Substantia nigra (tissue), 51 donors: ENCODE measurements at places on chromosomes 5 and 9.

GRCh38 chr5:154369682-154370081, 76.1 kb upstream of the SAP30L start:
- DNase-seq: no peak

DNA sequence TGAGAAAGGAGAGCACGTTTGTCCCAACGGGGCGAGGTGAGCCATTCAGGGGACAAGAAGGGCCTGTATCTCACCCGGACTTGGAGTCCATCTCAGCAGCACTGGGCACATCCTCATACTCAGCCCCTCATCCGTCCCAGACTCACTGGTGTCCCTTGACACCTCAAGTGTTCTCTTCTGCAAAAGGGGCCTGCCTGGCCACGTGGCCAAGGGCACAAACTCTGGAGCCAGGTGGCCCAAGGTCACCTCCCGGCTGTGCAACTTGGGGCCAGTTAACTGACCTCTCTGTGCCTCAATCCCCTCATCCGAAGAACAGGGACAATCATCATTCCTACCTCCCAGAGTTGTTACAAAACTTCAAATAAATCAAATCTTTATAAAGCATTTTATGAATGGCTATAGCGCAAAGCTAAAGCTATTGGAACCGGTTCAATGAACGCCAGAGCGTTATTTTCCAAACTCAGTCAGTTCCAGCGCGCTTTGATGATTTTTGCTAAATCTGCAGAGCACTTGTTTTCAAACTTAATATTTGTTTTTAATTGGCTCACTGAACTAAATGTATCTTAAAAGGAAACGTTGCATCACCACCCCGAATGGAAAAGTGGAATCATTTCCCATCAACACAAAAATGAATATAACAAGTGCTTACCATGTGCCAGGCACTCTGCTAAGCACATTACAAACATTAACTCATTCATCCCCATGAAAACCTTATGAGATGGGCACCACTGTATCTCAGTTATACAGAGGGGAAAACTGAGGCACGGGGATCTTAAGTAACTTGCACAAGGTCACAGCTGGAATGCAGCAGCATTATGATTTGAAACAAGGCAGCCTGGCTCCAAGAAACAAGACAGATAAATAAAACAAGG, 49.3 kb downstream of the DUSP1 start:
- no peak for DNase-seq

DNA sequence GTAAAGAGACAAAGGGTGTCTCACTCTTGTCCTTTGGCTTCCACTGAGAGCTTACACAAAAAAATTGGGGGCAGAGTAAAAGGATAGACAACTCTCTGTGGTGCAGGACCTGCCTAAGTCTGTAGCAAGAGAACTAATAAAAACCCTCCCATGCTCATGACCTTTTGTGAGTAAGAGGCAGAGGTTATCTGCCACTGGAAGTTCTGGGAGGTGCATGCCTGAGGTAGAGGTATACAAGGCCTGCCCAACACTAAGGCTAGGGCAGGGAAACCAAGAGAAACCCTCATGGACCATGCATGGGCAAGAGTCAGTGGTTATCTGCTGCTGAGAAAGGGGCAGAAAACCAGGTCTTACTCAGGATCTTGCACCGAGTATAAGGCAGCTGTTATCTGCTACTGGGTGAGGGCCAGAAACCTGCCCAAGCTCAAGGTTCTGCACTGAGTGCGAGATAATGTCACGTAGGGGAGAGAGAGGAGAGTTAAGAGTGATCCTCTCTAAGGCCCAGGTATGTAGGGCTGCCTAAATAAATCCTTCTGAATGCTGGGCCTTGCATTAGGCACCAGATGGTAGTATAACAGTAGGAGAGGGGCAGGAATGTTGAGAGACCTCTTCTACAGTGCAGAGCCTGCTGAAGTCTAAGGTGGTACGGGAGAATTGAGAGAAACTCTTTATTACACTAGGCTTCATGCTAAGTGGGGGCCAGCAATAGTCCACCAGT, 143.4 kb downstream of the MACROH2A1 start:
- no peak for DNase-seq

DNA sequence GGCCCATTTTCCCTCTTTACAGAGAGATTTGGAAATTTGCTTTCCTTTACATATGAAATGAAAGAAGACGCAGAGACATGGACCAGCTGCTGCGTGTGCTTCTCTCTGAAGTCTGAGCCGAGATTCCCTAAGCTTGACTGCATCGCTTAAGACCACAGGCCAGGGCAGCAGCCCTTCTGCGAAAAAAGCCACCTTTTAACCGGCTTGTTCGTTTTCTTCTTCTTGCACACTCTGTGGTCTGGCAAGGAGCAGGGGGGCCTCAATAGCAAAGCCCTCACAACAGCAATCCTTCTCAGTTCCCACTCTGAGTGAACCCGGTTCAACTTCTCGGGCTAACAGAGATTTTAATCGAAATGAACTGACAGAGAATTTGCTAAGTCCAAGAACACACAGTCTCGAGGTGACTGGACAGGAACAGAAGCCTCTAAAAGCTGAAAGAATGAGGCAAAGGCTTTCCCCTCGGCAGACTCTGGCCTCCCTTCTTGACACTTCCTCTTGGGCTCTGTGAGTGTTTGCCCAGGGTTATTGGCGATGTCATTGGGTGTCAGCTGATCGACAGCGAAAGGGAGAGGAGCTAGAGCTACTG, 512.9 kb upstream of the KLF4 start:
- no peak for DNase-seq

DNA sequence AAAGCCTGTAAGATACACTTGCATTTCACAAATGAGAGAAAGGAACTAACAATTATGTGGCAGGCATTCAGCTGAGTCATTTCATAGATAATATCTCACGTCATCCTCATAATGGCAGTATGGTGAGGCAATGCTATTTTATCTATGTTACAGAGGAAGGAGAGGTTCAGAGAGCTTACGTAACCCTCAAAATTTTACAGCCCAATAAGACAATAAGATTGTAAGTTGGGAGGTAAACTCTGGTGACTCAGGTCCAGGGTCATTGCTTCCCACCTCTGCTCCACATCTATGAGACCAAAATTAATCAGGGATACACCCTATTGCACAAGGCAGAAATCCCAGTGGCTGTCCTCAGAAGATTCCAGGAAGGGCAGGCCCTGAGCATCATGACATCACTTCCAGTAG, 309.7 kb downstream of the NSG2 start:
- no peak for DNase-seq

- no peak for DNase-seq
These were observed 330.0 kb downstream of the PSAT1 start for GRCh38 chr9:78626971-78627370.

DNA sequence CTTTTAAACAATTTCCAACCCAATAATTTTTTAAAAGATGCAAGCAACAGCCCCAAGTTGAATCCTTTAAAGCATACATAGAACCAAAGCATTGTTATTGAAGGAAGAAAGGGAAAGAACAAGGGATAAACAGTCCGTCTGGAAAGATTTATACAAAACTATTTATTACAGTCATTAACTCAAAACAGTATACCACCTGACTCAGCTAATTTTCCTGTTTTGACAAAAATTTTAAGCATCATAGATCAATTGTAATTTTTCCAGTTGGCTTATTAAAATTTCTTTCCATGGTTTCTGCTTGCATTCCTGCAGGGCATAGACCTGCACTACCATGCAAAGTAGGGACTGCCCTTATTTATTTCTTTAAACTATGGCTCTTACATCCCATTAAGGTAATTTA, 29.9 kb downstream of the AP3B1 start:
- no peak for DNase-seq

DNA sequence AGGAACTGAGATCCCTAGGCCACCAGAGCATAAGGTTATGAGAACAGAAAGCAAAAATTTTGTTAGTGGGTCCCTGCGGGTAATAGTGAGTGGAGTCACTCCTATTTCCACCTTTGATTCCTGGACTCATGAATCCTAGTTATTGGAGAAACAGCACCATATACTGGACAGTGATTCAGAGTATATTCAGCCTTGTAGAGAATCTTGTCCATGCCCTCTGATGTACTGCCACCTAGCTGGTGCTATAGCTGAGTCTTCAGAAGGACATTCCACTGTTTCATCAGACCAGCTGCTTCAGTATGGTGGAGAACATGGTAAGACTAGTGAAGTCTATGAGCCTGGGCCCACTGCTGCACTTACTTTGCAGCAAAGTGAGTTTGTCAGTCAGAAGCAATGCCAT, 25.0 kb upstream of the ITGA2 start:
- DNase-seq: no peak

DNA sequence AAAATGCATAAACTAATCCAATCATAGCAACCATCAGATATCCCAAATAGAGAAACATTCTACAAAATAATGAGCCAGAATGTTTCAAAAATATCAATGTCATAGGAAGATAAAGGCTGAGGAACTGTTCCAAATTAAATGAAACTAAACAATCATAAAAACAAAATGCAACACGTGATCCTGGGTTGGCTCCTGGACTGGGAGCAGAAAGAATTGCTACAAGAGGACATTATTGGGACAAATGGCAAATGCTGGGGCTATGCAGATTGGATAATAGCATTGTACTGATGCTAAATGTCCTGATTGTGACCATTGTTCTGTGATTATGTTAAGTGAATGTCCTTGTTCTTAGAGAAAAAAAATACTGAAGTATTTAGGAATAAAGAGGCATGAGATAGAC, 54.2 kb upstream of the AKNA start:
- no peak for DNase-seq
